KG1 (cell line): ENCODE measurements at places on chromosomes 5 and 9.

DNA sequence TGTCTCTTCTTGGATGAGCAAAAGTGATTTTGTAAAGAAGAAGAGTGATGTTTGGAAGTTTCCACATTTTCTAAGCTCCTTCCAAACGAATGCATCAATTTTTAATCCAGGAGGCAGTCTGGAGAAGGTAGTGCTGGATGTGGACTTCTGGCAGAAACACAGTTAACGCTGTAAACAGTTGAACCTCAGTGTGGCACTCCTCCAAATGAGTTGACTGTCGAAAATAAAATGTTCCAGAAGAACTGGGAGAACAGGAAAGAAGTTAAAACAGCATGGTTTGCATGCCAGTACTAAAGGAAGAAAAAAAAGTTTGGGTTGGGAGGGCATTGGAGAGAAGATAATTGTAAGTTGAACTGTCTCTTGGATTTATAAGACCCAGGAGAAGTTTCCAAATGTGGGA is 6.5 kb downstream of the ZNF462 start:
- DNase-seq, result no peak

DNA sequence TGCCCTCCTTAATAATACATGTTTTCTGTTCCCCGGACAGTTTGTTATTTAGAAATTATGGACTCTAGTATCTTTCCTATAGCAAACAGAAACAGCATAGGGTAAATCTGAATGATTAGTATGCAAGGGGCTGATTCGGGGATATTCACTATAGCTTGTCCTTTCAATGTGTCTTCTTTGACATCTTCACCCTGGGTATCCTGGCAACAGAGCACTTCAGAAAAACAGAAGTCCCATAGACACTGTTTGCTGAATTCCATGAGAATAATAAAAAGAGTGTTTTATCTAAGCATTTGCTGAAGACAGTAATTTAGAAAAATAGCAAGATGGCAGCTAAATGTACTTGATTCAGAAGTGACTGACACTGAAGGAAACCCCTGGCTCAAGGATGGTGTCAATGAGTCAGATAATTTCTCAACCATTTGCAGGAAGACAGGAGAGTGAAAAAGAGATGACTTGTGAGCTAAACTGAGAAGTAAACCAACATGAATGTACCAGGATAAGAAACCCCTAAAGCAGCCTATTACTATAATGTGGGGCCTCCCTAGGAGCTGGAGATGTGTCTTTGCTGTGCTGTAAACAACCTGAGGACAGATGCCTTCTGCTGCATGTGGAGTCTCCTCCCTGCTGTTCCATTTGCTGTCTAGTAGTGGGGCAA is 246.2 kb downstream of the MAN2A1 start:
- no peak for DNase-seq

- DNase-seq, result no peak
Measured at GRCh38 chr5:72539726-72540125, 32.5 kb upstream of the ZNF366 start.

GRCh38 chr9:36492865-36493264 is 79.8 kb upstream of the MELK start:
- DNase-seq, result no peak

DNA sequence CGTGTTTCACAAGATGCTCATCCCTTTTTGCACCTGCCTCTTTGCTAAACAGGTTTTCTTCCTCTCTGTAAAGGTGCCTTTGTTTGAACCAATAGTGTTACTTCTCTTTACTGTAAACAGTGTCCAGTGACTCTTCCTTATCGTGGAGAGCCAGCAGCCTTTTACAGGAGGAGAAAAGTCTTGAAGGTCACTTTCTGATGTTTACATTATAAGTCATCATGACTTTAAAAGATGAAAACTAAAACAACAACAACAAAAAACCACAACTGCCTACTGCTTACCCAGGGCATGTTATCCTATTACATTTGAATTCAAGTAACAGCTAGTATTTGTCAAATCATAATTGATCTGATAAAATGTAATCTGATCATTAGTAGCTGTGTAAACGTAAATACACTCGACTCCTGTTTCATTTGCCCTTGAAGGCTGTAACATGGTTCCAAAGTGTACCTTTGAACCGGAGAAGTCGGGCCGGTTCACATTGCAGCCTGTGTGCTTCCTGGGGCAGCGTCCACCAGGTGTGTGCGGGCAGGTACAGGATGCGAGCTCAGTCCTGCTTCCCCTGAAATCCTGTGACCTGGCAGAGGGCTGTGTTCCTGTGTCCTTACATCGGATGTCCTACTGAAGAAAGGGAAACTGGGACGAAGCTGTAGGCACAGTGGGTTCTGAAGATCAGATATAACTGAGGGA is 118.1 kb downstream of the C9orf152 start:
- DNase-seq, result no peak

- no peak for DNase-seq
Measured at GRCh38 chr5:157506981-157507780, 47.2 kb downstream of the NIPAL4 start.

DNA sequence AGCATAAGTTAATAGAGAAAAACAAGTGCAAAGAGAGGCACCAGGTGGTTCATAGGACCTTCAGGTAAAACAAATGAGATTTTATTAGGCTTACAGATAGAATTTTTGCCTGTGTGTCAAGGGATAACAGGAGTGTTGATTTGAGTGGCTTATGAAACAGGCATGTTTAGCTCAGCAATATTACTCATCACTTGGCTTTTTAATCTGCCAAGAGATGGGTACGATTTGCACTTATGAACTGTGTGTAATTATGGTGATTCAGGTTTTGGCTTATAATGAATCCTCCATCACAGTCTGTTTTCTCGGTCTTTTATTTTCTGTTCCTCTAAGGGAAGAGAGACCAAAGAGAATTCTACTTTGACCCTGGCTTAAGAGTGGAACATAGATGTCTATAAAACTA is 199.3 kb downstream of the DMRTA1 start:
- no peak for DNase-seq

DNA sequence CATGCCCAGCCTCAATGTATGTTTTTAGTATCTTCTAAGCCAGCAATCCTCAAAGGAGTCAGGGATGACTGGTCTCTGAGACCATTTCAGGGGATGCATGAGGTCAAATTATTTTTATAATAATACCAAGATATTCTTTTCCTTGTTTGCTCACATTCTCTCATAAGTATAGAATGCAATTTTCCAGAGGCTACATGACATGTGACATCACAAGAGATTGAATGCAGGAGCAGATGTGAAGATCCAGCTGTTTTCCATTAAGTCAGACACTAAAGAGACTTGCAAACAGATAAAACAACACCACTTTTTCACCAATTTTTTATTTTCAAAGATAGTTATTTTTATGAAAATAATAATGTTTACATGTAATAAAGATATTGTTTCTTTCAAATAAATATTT is 22.0 kb upstream of the FREM1 start:
- no peak for DNase-seq
